HCT116 (cell line): ENCODE measurements at places on chromosomes 2 and 18. TPM values are rescaled to one million over a fixed set of nuclear protein-coding genes. Genes with fewer than 3 reads are reported as not detected.

GRCh38 chr2:102758439-102758838, 3.4 kb upstream of the TMEM182 start:
- H3K27ac ChIP-seq, result no peak overlapping the region
- no peak overlapping the region for H3K4me3 ChIP-seq
- no peaks in the 10 kb centered on the region for H3K4me1 ChIP-seq
- no peak for DNase-seq

DNA sequence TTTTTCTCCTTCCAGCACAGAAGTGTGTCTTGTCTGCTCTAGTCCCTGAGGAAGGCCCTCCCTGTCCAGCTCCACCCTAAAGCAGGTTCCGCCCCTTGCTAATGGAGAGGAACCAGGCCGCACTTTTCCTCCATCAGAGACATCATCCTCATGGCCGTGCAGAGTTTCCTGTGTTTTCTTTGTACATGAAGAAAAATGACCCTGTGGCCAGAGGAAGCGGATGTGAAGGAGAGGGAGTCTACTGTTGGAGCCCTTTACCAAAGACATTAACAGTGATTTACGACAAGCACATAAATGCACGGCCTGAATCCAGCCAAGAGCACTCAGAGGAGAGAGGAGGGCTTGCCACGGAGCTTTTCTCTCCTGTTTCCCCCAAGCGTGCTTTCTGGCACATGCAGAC, 109.5 kb downstream of the RNF144A start:
- no peaks in the 10 kb centered on the region for H3K27me3 ChIP-seq
- H3K36me3 ChIP-seq, result peaks cover 4% of the 10 kb centered on the region; the same call in 1 of the 2 replicates
- no peak overlapping the region for H3K4me3 ChIP-seq
- H3K4me1 ChIP-seq, result peaks cover 7% of the 10 kb centered on the region; the same call in 1 of the 2 replicates

DNA sequence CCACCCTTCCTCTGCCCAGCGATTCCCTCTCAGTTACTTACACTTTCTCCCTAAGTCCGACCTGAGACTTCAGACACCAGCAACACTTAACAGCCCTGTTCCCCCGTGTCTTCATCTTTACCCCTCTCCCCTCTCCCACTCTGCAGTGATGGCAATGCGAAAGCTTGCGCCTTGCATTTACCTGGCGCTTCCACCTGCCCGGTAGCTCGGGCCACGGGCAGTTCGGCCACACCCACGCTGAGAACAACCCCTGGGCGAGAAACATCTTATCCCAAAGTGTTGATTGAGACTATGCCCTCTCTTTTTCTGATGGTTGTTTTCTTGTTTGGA, 558 bp downstream of the DNAJC10 start:
- H3K4me3 ChIP-seq, result peak overlapping the region; percentile 90
- peaks cover 18% of the 10 kb centered on the region for H3K4me1 ChIP-seq
- peak overlapping the region; percentile 71 for H3K27ac ChIP-seq
- H3K27me3 ChIP-seq, result no peaks in the 10 kb centered on the region

- no peaks in the 10 kb centered on the region for H3K27me3 ChIP-seq
- no peak overlapping the region for H3K27ac ChIP-seq
- H3K4me1 ChIP-seq, result no peaks in the 10 kb centered on the region
- H3K36me3 ChIP-seq, result no peaks in the 10 kb centered on the region
Observed at GRCh38 chr18:62614494-62614893, 91.7 kb downstream of the ZCCHC2 start.

- H3K36me3 ChIP-seq, result no peaks in the 10 kb centered on the region
- no peak overlapping the region for H3K4me3 ChIP-seq
- DNase-seq, result no peak
- no peaks in the 10 kb centered on the region for H3K4me1 ChIP-seq
Observed at GRCh38 chr2:96396602-96397001, 61.0 kb downstream of the NCAPH start.

GRCh38 chr2:105598829-105599698, 145.6 kb upstream of the NCK2 start:
- peaks cover 11% of the 10 kb centered on the region for H3K4me1 ChIP-seq
- H3K4me3 ChIP-seq, result no peak overlapping the region
- DNase-seq, result no peak
- no peak overlapping the region for H3K27ac ChIP-seq
- H3K36me3 ChIP-seq, result no peaks in the 10 kb centered on the region

Gene ABCB11
- total RNA-seq, result 0.12 TPM

Gene ALKAL2
- total RNA-seq, result not detected

Gene PSTPIP2
- 20.0 TPM for total RNA-seq

Gene SP140
- total RNA-seq, result 2.6 TPM

Gene SLC5A7
- total RNA-seq, result not detected

Gene MYCN
- total RNA-seq, result not detected

Gene SLC4A5
- total RNA-seq, result 0.91 TPM

Gene CREG2
- total RNA-seq, result 0.12 TPM
